Right ventricle myocardium inferior (tissue), 1 donor: ENCODE measurements at places on chromosomes 2 and 18. TPM values are rescaled to one million over a fixed set of nuclear protein-coding genes. Genes with fewer than 3 reads are reported as not detected.

The MGAT4A gene
- total RNA-seq: 19.3 TPM

The UGT1A6 gene
- not detected for total RNA-seq

The TPO gene
- total RNA-seq: 5.2 TPM

The MALL gene
- total RNA-seq: 14.0 TPM

The PLEK gene
- 7.2 TPM for total RNA-seq

The MATN3 gene
- total RNA-seq: 0.19 TPM

The ASAP2 gene
- 12.9 TPM for total RNA-seq

The TEKT4 gene
- 0.16 TPM for total RNA-seq

The KCNIP3 gene
- total RNA-seq: 8.7 TPM

The FHOD3 gene
- total RNA-seq: 350 TPM

GRCh38 chr2:153235516-153235915 lies 243.0 kb downstream of the RPRM start:
- no peak for DNase-seq

- DNase-seq: peak; percentile 84
Observed at GRCh38 chr2:216742411-216742810, 47.1 kb upstream of the IGFBP5 start.

GRCh38 chr2:23452853-23453420 lies 68.0 kb downstream of the KLHL29 start:
- no peak for DNase-seq

DNA sequence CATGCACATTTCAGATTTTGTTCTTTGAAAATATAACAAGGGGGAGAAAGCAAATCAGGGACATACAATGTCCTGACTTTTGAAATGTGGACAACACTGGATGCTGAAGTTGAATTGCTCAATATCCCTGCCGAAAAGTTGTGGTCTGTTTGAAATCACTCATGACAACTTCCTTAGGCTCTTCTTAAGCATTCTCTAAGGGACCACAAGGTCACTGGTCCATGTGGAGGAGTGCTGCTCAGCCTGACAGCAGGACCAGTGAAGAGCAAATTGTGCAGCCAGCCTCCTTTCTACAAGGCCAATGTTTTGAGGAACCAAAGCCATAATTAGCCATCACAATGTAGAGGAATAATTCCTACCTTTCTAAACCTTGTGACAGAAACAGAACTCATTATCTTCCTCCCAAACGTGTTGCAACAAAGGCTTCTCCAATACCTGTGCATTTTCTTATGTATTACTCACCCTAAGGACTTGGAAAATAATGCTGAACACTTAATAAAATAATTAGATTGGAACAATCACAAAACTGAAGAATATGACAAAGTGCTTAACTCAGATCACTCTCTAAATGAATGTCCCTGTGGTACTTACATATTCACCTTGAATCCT lies 1477.6 kb upstream of the NXPH2 start:
- DNase-seq: no peak

GRCh38 chr2:96264656-96265348 lies 995 bp downstream of the TMEM127 start:
- no peak for DNase-seq

- DNase-seq: no peak
Observed at GRCh38 chr2:174729797-174730697, 34.2 kb downstream of the CHRNA1 start.

DNA sequence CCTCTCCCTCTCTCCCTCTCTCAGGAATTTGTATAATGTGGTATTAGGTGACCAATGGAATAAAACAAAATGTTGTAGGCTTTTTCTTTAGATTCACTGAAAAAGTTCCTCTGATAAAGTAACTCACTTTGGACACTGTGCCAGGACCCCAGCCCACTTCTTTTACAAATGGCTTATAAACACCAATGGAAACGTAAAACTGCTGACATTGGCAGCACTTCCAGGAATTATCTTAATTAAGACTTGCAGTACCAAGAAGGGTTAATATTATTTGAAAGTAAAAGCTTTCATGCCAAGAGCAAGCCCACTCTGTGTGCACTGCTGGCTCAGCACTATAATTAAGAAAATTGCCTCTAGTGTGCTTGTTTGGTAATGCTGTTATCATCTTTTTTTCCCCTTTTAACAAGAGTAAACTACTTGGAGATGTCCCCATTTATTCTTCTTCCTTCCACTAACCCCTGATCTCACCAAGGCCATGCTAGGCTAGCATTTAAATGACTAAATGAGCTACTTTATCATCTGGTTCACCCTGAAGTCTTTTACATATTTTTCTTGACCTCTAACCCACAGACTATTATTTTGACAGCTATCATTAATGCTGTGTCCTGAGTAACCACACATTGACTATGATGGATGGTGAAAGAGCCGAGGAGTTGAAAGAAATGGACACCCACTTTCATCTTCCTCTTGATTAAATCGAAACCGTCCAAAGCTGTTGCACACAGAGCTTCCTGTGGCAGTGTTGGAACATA lies 232.2 kb upstream of the ETAA1 start:
- DNase-seq: no peak

DNA sequence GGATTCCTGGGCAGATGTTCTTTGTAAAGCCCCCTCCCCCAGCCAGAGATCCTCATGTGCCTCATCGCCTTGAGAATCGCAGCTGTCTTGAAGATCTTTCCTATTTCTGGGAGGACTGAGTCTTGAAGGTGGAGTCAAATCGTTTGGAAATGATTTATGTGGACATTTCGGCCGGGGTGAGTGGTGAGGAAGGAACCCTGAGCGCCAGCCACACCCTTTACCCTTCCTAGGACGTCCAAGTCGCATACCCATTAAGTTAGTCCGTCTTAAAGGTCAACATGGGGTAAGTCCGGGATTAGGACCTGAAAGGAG lies 84.9 kb upstream of the ZCCHC2 start:
- no peak for DNase-seq

GRCh38 chr2:107811411-107811810 lies 15.3 kb upstream of the RGPD4 start:
- DNase-seq: no peak

- DNase-seq: no peak
Observed at GRCh38 chr2:44364604-44365003, 2.9 kb downstream of the CAMKMT start.

DNA sequence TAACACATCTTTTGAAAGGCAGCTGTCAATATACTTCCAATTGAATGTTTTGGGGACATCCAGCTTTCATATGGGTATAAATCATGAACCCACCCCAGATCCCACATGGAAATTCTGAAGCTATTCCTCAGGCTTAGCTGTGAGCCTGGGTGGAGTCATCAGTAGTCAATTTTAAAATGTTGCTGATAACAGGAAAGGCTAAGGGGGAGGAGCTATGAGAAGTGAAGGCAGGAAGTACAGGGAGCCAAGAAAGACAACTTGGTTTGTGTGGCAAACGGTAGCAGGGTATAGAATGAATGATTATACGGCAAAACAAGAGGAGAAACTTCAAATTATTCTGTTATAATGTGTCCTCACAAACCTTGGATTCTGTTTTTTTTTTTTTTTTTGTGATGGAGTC lies 108.6 kb downstream of the QPCT start:
- no peak for DNase-seq

DNA sequence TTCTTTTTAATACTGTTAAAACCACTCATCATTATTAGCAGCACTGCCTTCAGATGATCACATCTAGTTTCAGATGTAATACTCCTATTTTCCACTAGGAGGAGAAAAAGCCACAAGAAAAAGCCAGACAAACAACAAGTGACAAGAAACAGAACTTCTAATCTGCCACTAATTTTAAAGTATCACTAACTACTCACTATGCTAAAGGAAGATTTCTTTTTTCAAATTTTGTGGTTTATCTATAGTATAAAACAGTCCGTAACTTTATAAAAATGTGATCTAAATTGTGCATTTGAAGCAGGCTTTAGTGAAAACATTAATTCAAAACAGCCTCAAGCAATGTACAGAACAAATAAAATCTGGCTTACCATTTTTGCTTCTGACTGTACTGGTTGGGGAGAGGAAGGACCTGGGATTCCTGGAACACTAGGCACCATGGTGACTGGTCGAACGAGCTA lies 56.8 kb downstream of the ATF2 start:
- no peak for DNase-seq

GRCh38 chr2:24816884-24817283 lies 23.7 kb downstream of the CENPO start:
- DNase-seq: no peak

DNA sequence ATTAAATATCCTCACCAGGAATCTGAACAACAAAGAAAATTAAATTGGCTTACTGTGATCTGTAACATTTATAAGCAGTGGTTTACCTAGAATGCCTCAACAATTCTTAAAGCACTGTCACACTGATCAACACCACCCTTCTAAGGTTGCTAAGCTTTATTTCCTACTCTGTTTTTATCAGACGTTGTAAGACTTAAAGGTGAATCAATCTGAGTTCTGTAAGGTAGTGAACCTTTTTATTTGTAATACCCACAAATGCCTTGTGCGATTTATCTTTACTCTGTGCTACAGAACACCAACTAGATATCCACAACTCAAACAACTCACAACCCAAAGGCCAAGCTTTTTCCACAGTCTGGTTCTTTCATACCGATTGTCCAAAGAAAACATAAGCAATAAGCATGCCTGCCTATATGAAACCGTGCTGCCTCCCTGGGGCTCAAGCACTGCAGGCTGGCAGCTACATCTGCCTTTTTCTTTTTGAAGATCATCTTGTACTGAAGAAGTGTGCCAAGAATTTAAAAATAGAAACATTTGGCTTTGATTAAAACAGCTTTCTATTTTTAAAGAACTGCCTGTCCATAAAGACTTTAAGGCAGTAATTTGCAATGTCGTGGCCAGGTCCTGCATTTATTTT lies 490.7 kb downstream of the NUP35 start:
- DNase-seq: no peak

- DNase-seq: no peak
Observed at GRCh38 chr2:15729709-15730544, 138.3 kb downstream of the DDX1 start.
